Myocyte (in vitro differentiated cells): ENCODE measurements at places on chromosomes 12 and 14.
A peak's percentile ranks its signal among the peaks of the same experiment; 100 is the strongest.

DNA sequence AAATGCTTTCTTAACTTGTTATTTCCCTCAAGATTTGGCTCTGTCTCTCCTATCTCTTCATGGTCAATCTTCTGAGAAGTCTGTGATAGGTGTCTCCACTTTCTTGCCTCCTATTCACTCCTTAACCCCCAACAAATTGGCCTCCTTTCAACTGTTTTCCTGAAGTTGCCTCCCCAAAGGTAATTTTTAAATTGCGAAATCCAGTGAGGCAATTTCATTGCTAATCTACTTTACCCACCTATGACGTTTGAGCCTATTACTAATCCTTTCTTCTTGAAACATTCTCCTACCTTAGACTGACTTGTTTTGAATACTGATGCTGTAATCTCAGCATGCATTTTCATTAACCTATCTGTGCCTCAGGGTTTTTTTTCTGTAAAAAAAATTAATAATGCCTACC is 6.0 kb upstream of the KCNH5 start:
- DNase-seq, result no peak

DNA sequence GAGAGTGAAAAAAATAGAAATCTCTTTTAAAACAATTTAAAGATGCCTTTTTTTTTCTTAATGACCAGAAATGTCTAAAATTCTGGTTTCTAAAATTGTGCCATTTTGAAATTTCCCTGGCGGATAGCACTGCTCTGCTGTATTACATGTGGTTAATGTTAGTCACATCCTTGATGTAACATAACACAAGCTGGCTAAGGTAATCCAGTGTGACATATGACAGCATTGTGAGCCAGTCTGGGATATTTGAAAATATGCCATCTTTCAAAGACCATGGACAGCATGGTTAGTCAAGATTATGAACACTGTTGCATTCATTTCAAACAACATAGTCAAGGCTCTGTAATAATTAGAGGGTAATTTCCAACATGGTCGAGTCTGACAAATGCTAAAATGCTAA is 133.2 kb downstream of the ALX1 start:
- DNase-seq, result no peak

DNA sequence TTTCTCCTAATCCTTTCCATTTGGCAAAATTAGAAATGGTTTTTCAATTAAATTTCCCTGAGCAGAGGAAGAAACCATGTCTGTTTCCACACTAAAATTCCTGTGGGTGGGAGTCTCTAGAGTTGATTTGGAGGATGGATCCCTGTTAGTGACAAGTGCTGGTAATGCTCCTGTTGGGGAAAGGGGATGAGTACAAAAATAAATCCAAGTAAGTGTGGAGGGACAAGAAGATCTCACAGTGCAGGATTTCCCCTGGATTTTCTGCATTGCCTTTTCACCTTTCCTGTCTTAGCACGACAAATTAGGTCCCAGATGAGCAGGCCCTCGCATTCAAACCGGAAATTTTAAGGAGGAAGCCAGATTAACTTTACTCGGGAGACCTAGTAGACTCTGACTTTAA is 107.5 kb downstream of the DAD1 start:
- no peak for DNase-seq

DNA sequence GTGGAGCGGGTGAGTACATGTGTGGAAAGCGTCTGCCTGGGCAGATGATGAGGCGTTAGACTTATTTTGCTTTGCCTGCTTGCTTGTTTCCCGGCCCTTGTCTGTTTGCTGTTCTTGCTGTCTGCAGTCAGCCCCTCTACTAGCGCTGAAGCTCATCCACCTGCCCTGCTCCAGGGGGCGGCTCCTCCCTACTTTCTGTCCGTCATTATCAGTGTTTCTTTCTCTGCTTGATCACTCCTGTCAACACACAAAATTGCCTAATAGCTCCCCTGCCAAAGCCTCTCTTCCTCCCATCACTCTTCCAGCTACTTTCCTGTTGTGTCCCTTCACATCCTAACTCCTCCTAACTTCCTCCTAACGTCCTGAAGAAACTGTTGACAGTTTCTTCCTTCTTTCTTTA is 34.9 kb upstream of the GALNT8 start:
- no peak for DNase-seq

- DNase-seq, result no peak
Measured at GRCh38 chr14:54719406-54719805, 152.5 kb downstream of the SAMD4A start.

DNA sequence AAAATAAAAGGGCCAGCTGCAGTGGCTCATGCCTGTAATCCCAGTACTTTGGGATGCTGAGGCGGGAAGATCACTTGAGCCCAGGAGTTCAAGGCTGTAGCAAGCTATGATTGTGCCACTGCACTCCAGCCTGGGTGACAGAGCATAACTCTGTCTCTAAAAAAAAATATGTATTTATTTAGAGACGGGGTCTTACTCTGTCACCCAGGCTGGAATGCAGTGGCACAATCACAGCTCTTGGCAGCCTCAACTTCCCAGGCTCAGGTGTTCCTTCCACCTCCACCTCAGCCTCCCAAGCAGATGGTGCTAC is 179.3 kb upstream of the ATF7IP start:
- DNase-seq, result no peak

DNA sequence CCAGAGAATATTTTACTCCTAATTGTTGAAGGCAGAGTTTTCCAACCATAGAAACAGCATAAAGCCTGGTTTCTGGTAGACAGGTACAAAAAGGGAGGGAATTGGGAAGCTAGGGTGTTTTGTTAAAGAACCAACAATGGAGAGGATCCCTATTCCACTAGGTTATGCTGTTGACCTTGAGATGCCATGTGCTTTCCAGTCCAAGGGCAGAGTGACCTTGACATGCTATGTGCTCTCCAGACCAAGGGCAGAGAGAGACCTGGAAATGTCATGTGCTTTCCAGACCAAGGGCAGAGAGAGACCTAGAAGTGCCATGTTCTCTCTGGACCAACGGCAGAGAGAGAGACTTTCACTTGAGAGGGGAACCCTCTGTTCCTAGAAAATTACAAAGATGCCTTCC is 1043.8 kb upstream of the FBXO33 start:
- no peak for DNase-seq

DNA sequence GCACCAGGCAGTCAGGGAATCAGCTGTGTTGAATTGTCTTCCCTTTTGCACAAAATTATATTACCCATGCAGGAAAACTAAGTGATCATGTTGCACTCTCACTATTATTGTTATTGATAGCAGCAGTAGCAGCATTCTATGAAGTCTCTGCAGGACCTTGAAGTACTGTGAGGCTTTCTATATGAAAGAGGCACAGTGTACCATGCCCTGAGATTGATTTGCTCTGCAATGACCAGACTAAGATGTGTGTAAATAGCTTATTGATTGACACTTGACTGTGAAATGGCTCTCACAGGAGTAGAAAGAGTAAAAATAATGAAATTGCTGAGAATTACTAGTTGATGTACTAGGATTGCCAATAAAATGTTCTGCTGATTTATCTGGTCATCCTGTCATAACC is 99.9 kb downstream of the KICS2 start:
- DNase-seq, result no peak

DNA sequence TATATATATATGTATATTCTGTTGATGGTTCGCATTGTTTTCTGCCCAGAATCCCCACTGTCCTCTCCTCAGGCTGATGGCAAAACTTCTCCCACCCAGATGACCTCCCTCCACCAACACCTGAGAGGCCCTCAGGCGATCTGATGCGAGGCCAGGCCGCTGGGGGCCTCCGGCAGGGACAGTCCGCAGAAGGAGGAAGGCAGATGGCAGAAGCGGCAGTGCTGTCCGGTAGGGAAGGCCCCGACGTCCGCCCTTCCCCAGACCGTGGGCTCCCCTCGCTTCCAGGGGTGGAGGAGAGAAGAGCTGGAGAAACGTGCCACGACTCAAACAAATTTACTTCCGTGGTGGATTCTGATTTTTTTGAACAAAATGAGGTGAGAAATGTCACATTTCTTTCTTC is 178.3 kb upstream of the RGS6 start:
- no peak for DNase-seq

GRCh38 chr12:105113094-105113493 is 5.6 kb downstream of the WASHC4 start:
- DNase-seq, result no peak

GRCh38 chr12:72901685-72902084 is 629.5 kb downstream of the TRHDE start:
- DNase-seq, result no peak

GRCh38 chr12:56315249-56315621 is 553 bp downstream of the CNPY2 start:
- DNase-seq, result no peak

DNA sequence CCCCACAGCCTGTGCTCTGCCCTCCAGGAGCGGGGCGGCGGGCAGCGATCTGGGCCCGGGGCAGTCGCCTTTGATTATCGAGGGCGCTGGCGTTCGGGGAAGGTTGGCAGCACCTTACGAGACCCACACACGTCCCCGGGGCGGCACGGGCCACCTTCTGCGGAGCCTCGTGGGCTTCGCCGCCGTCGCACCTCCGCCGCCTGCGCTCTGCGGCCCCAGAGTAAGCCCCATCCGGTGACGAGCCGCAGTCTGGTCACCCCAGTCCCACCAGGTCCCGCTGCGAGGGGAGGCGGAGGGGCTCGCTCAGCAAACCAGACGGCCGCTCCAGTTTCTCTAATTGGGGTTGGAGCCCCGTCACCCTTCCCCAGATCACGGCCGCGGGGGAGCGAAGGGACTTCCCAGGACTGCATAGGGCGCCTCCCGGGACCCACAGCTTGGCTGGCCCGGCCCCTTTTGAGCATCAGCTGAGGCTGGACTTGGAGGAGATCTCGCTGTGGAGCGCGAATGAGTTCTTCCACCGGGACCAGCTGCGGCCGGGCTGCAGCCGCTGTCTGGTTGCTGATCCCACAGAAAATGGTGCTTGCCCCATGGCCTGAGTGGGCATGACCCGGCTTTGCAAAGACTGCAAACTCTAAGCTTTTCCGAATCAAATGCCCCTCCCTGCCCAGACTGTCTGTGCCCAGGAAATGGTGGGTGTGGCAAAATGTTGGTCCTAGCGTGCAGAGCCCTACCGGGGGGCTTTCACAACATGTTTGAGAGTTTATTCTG is 560 bp downstream of the LGALS3 start:
- peak; percentile 80 for DNase-seq

GRCh38 chr14:100730581-100730980 is 3.9 kb downstream of the DLK1 start:
- no peak for DNase-seq

GRCh38 chr12:107736914-107737313 is 24.0 kb downstream of the PRDM4 start:
- no peak for DNase-seq

DNA sequence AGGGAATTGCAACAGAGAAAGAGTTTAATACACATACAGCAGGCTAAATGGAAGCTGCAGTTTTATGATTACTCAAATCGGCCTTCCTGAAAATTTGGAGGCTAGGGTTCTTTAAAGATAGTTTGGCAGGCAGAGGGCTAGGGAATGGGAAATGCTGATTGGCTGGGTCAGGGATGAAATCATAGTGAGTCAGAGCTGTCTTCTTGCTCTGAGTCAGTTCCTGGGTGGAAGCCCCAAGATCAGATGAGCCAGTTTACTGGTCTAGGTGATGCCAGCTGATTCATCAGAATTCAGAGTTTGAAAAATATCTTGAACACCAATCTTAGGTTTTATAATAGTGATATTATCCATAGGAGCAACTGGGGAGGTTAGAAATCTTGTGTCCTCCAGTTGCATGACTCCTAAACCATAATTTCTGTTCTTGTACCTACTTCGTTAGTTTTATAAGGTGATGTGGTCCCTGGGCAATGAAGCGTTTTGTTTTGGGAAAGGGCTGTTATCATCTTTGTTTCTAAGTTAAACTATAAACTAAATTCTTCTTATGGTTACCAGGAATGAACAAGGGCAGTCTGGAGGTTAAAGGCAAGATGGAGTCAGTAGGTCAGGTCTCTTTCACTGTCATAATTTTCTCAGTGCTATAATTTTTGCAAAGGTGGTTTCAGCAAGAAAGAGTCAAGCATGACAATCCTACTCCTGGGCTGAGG is 257.8 kb upstream of the CCDC196 start:
- no peak for DNase-seq

DNA sequence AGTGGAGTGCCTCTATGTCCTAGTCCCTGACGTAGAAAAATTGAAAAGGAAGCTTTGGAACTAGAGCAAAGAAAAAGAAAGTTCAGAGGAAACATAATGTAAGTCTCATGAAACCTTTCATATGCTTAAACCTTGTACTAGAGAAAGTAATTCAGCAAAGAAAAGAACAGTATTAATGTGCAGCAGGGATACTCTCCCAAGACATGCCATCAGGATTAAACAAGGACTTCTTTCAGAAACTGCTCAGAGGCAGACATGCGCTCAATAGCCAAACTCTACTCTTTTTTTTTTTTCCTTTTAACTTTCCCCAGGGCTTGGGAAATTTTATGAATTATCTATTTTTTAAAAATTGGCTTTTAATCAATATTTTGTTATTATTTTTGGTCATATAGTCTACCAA is 7.1 kb upstream of the ASB8 start:
- no peak for DNase-seq

GRCh38 chr12:121632069-121632970 is 6.0 kb downstream of the ORAI1 start:
- DNase-seq, result peak; percentile 45

GRCh38 chr14:103123634-103124500 is 606 bp downstream of the TNFAIP2 start:
- DNase-seq, result no peak

- no peak for DNase-seq
Measured at GRCh38 chr14:57275023-57275664, 6.4 kb downstream of the AP5M1 start.

DNA sequence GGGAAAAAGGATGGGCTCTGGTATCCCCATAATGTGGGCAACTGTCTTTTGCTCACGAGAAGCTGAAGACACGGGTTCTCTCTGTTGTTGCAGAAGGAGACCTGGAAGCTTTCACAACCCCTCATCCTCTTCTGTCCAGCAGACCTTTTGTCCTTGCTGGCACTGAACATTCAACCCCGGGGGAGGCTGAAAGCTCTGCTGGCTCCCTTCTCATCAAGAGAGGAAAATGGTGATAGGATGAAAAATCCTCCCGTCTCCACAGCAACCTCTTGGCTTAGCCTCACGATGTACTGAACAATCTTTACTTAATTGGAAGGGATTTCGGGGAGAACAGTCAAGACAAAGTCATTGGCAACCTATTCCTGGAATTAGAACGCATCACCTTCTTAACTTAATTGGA is 39.0 kb downstream of the ELK3 start:
- no peak for DNase-seq

GRCh38 chr14:21825845-21826244 is 152.2 kb upstream of the OR4E1 start:
- no peak for DNase-seq

DNA sequence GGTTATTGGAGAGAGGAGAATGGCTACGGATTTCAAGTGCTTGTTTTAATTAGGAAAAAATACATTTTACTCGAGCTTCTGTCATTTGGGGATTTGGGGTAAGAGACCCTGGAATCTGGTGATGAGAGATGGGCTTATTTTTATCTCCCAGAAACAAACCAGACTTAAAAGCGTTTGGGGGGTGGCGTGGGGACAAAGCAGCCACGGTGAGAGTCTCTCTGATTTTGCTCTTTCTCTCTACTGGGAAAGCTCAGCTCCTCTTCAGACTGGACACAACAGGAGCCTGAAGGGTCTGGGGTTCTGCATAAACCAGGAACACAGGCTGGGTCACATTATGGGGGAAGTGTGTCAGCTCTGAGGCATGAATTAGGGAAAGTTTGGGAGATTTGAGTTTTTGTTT is 3.8 kb downstream of the VSX2 start:
- no peak for DNase-seq

GRCh38 chr12:108788076-108788782 is 56.9 kb upstream of the CORO1C start:
- no peak for DNase-seq
